ENCODE measurements at places on chromosomes 4 and X.

GRCh38 chr4:42440083-42440482 lies 42.8 kb downstream of the SHISA3 start:
- no peak for DNase-seq

- no peak for DNase-seq
These were observed 25.2 kb upstream of the ADD1 start for GRCh38 chr4:2818351-2818939.

GRCh38 chrX:136608295-136608933 lies 39.5 kb upstream of the CD40LG start:
- no peak for DNase-seq

- no peak for DNase-seq
These were observed 185.7 kb downstream of the AMELX start for GRCh38 chrX:11478911-11479310.

DNA sequence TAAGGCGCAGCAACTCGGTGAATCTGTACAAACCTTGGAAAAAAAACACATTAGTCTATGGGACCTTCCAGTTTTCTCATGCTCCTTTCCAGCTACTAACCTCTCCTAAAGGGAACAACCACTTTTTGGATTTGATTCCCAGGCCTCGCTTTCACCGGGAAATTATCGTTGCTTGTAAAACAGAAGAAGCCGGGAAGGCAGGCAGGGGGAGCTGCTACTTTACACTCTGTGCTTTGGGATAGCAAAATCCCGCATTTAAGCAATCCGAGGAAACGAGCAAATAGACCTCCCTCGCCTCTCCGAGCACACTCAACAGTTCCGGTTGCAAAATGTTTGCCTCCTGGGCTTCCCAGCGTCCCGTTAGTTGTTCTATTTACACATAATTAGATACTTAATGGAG lies 1.2 kb downstream of the CD38 start:
- no peak for DNase-seq

DNA sequence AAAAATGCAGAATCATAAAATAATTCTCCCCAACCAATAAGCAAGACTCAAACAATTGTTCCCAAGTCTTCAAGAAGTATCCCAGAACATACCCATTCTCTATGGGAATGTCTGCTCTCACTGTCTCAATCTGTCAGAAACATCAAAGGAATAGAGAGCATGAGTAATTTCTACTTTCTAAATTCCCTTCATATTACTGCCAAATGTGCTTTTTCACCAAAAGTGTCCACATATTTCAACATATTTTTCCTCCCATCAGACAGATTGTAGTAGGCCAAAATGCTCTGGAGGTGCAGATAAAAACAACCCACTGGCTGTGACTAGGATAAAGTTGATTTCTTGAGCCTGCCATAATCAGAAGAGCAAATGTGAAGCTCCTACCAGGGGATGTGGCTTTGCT lies 692.0 kb upstream of the FAM241A start:
- no peak for DNase-seq

- no peak for DNase-seq
These were observed 125.8 kb upstream of the LNX1 start for GRCh38 chr4:53717064-53717549.

DNA sequence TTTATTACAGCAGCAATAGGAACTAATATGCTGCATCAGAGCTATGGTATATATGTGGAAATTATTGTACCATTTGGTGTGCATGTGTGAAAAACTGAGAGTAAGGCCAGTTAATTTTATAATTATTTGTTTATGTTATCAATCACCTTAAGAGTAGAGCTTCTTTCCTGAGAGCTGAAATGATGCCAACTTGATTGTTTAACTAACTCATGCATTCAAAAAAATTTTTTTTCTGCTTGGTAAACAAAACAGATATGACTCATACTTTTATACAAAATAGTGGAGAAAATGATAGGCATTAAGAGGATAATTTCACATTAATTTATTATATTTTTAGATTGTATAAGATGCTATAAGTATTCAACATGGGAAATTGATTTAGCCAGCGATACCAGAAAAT lies 622.7 kb downstream of the RAPGEF2 start:
- DNase-seq = no peak

GRCh38 chrX:48715072-48715471 lies 18.5 kb downstream of the SUV39H1 start:
- DNase-seq = no peak

DNA sequence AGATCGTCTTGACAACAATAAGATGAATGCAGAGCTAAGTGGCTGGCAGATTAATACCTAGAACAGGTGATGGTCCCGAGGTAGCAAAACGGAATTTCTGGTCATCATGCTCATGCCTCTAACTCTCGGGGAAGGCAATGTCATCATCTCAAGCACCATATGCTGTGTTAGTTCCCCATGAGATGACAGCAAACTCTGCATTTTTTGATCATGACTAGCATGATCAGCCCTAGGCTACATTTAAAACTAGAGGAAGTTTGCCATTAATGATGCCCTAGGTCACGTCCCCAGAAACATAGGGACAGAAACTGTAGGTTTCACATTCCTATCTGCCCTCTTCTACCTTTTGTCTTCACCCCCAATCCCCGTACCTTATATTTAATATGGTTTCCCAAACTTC lies 11.6 kb downstream of the LPAR4 start:
- no peak for DNase-seq

DNA sequence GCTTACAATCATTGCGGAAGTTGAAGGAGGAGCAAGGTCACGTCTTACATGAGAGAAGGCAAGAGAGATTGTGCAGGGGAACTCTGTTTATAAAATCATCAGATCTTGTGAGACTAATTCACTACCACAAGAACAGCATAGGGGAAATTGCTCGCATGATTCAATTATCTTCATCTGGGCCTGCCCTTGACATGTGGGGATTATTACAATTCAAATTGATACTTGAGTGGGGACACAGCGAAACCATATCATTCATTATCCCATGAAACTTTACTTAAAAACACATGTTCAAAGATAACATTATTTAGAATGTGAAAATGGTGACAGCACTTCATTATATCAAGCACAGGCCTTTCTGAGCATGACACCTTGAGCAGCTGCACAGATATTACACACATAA lies 1087.8 kb downstream of the C4orf33 start:
- no peak for DNase-seq

GRCh38 chrX:8971116-8971515 lies 62.8 kb downstream of the FAM9B start:
- peak; percentile 8 for DNase-seq

DNA sequence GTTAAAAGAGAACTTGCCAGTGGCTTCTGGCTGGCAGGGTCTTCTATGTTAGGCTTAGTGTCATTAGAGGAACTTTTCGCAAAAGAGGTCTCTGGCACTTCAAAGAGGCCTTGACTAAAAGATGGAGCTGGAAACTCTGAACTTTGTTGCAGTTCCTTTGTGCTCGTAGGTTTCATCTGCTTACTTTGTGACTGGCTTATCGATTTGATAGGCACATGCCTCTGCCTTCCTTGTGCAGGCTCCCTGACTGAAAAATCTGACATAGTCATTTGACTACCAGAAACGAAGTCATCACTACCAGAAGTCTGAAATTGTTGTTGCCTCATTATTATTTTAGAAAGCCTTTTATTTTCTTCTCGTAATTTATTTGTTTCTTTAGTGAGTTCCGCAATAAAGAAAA lies 93.9 kb upstream of the IL13RA1 start:
- DNase-seq = no peak

- no peak for DNase-seq
These were observed 4.0 kb downstream of the JAKMIP1 start for GRCh38 chr4:6196324-6196723.

- DNase-seq = no peak
These were observed 383.5 kb upstream of the LCORL start for GRCh38 chr4:18405054-18405453.

DNA sequence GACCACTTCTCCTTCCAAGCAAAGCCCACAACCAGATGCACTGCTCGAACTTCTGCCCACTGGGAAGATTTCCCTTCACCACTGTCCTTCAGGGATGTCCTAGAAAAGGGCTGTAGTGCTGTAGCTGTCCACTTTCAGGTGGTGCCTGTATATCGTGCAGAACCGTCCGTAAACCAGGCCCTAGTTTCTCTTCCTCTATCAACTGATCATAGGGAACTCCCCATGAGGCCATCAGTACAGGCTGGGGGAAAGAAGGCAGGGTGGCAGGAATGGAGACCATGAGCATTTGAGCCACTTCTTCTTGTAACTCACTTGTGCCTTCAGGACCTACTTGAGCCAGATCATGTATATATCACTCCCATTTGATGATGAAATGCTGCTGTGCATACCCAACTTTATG lies 57.3 kb upstream of the FAM9B start:
- DNase-seq = no peak

DNA sequence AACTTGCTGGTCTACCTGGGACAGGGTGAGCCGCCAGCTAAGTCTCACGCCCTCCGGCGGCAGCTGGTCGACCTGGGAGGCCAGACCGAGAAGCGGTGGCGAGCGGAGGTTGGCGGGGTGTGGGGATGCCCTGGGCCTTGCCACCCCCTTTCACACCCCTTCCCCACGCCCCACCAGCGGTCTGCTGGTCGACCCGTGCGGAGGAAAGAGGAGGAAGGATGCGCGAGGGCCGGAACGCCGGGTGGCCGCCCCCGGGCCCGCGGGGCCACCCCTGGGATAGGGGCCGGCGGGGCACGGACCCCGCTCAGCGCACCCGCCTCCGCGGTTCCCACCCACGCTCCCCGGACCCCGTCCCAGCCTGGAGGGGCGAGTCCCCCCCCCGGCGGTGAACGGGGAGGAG lies 28.3 kb upstream of the DCAF12L1 start:
- no peak for DNase-seq

GRCh38 chrX:134721766-134722532 lies 63.7 kb upstream of the PLAC1 start:
- no peak for DNase-seq

DNA sequence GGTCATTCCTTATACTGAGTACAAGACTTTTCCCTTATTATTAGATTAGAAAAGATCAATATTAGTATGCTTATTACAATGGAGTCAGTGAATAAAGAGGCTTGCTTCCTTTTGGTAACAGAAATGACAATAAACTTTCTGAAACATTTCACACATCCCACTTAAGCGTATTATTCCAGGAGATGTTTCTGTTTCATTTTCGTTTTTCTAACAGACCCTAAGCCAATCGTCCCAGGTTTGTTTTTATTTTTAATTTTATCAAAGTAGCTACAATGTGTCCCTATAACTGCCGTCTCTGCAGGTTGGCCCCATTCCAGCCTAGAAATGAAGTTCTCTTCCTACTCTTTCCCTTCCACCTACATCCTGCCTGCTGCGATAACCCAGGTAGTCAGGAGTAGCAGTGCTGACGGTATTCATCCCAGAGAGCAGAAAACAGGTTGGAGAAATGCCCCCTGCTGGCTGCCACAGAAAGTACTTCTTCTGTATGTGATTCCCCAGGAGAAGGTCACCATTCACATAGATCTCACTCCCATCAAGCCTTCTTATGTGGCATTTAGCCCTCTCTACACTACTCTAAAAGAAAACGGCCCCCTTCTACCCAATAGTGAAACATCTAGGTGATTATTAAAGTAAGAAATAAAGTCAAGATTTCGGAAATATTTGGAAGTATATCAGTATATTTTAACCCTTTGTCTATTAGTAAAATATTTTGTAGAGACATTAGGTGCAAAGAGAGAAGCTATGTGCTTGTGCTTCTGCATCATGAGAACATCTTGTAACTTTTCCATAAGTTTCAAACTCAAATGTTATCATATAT lies 40.4 kb downstream of the ENPEP start:
- peak; percentile 76 for DNase-seq

DNA sequence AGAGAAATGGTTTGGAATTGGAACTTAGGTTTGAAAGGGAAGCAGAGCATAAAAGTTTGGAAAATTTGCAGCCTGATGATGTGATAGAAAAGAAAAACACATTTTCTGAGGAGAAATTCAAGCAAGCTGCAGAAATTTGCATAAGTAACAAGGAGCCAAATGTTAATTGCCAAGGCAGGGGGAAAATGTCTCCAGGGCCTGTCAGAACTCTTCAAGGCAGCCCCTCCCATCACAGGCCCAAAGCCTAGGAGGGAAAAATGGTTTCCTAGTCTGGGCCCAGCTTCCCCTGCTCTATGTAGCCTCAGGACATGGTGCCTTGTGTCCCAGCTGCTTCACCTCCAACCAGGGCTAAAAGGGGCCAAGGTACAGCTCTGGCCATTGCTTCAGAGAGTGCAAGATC lies 21.2 kb upstream of the DUSP21 start:
- DNase-seq = no peak

- DNase-seq = no peak
These were observed 790.4 kb upstream of the GRID2 start for GRCh38 chr4:91513326-91513725.

DNA sequence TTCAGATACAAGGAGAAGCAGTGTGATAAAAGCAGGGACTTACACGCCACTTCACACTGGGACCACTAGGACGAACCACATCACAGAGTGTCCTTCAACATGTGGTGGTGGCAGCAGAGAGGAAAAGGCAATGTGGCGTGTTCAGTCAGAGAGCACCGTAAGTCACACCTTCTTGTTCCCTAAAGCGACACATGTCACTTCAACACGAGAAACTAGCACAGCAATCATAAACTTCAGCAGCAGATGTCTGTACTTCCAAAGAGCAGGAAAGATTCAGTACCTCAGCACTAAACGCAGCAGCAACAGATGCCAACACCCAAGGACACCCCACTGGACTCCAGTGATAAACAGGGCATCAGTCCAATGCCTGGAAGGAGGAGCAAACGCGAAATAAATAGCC lies 96.7 kb downstream of the AREG start:
- DNase-seq = no peak

- no peak for DNase-seq
These were observed 3.3 kb downstream of the PGRMC2 start for GRCh38 chr4:128284317-128284716.

DNA sequence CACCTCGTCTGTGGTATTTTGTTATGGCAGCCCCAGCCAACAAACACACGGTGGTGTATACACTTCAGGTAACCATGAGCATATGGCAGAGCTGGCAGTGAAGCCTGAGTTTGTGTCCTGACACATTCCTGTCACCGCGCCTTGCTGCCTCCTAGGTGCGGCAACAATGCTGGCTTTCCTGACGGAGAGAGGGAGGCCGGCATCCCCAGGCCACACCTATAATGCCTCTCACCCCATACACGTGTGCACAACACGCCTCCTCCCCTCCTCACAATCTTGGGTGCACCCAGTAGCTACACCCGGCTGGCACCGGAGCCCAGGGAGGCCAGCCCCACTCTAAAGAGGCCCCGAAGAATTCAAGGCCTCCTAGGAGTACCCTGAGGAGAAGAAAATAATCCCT lies 158.5 kb downstream of the NSUN7 start:
- DNase-seq = peak; percentile 45

GRCh38 chr4:158729716-158730559 lies 6.7 kb upstream of the PPID start:
- peak; percentile 66 for DNase-seq

- no peak for DNase-seq
These were observed 101.4 kb downstream of the FNIP2 start for GRCh38 chr4:158870282-158870625.

GRCh38 chr4:78551420-78552351 lies at the start of gene ANXA3:
Gene ANXA3 (plus strand): TSS chr4:78551770. CDS start chr4:78554474, 2,704 bp downstream.
- peak; percentile 78 for DNase-seq

- no peak for DNase-seq
These were observed 24.1 kb downstream of the ADH7 start for GRCh38 chr4:99411041-99411440.

All from RWPE1 (cell line).